ENCODE measurements at places on chromosomes 4 and X. TPM values are rescaled to one million over a fixed set of nuclear protein-coding genes. Genes with fewer than 3 reads are reported as not detected.

- peaks cover 4% of the 10 kb centered on the region for H3K27me3 ChIP-seq
- DNase-seq: no peak
- H3K4me1 ChIP-seq: peaks cover 4% of the 10 kb centered on the region
- H3K36me3 ChIP-seq: peaks cover 6% of the 10 kb centered on the region
- peak overlapping the region; percentile 53 for H3K27ac ChIP-seq
Observed at GRCh38 chr4:89929425-89930159, 34.9 kb downstream of the MMRN1 start.

POU3F4 gene
- total RNA-seq: not detected

VEGFC gene
- total RNA-seq: not detected

DNA sequence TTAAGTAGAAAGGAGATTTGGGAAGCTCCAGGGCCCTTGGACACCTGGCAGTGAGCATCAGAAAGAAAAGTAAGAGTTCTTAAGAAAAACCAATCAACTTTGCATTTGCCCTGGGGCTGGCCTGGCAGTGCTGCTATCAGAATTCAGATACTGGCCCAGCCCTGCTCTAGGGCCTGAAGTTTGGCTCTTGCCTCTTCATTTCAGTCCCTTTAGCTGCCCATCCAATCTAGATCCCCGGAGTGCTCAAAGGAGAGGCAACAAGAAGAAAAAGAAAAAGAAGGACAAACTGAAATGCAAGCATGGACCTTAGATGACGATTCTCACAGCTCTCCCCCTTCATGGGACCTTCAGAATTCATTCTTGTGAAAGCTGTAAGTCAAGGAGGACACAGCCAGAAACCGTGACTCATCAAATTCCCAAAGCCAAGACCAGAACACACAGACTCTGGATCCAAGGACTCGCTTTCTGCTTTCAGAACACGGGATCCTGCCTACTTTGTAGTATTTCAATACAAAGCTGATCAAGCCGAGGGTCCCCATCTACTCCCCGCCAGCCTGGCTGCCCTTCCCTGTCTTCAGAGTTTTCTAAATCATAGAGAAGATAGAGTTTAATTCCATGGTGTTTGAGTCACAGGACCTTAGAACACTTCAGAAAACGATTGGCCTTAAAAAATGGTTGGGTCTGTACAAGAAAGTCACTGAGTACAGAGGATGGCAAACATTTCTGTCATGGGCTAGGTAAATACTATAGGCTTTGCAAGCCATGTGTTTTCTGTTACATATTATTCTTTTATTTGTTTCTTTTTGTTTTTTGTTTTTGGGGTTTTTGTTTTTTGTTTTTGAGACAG lies 103.7 kb downstream of the RBM47 start:
- H3K27ac ChIP-seq: no peak overlapping the region
- no peaks in the 10 kb centered on the region for H3K36me3 ChIP-seq
- H3K27me3 ChIP-seq: no peaks in the 10 kb centered on the region
- H3K4me3 ChIP-seq: no peak overlapping the region
- H3K4me1 ChIP-seq: peaks cover under 1% of the 10 kb centered on the region

MUC7 gene
- total RNA-seq: not detected

DNA sequence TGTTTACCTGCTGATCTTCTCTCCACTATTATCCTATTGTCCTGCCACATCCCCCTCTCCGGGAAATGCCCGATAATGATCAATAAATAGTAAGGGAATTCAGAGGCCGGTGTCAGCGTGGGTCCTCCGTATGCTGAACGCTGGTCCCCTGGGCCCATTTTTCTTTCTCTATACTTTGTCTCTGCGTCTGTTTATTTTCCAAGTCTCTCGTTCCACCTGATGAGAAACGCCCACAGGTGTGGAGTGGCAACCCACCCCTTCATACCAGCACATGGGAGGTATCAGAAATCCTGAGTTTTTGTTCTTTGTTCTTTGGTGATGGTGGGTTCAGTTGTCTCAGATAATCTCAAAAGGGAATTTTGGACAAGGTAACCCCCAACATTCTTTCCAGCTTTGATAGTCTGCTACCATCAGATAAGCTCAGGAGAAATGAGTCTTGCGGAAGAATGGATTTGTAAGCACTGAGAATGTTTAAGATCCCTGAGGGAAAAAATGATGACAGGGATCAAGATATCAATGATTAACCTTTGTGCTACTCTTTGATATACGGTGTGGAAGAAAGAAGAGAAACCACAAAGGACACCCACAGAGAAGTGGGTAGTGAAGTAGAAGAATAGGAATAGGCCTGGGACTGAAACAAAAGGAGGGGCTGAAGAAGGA lies 117.9 kb downstream of the CEP44 start:
- H3K4me3 ChIP-seq: no peak overlapping the region
- H3K4me1 ChIP-seq: no peaks in the 10 kb centered on the region
- no peaks in the 10 kb centered on the region for H3K36me3 ChIP-seq
- no peak overlapping the region for H3K27ac ChIP-seq

- no peak for DNase-seq
- H3K27me3 ChIP-seq: no peaks in the 10 kb centered on the region
- H3K4me1 ChIP-seq: no peaks in the 10 kb centered on the region
- H3K4me3 ChIP-seq: no peak overlapping the region
Observed at GRCh38 chr4:189823591-189823990, 117.1 kb upstream of the FRG1 start.

- peaks cover 68% of the 10 kb centered on the region for H3K27me3 ChIP-seq
- peaks cover 18% of the 10 kb centered on the region for H3K4me1 ChIP-seq
- H3K27ac ChIP-seq: no peak overlapping the region
- DNase-seq: no peak
- peaks cover 4% of the 10 kb centered on the region for H3K36me3 ChIP-seq
Observed at GRCh38 chr4:173498023-173498422, 32.0 kb downstream of the HAND2 start.

DNA sequence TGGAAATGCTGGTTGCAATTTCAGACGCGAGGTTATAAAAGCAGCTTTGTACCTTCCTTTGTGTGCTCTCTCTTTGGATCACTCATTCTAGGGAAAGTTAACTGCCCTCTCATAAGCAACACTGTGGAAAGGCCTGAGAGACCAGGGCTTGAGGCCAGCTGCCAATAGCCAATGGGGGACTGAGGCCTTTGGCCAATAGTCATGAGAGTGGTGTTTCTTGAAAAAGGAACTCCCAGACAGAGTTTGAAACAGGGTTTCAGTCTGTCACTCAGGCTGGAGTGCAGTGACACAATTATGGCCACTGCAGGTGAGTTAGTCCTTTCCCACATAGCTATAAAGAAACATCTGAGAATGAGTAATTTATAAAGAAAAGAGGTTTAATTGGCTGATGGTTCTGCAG lies 524.7 kb upstream of the SMIM31 start:
- no peaks in the 10 kb centered on the region for H3K4me1 ChIP-seq
- H3K36me3 ChIP-seq: no peaks in the 10 kb centered on the region
- no peak for DNase-seq

Data from T-helper 17 cell (primary cell).